NCI-H1092 (cell line): ENCODE measurements at places on chromosomes 2 and 18.

- no peak for DNase-seq
Observed at GRCh38 chr2:83565181-83565580, 893.9 kb downstream of the SUCLG1 start.

DNA sequence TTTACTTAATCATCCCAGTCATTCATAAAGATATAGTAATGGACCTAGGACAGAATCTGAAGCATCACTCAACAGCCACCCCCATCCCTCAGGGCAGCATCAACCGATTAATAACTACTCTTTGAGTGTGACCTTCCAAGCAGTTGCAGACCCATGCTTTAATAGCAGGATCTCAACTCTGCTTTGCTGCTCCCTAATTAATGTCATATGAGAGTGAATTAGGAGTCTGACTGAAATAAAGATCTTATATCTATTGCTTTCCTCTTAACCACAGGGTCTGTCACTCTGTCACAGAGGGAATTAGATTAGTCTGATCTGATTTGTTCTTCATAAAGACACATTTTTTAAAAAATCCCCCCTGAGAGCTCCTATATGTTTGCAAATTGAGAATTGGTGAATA is 46.1 kb upstream of the LRP1B start:
- no peak for DNase-seq

DNA sequence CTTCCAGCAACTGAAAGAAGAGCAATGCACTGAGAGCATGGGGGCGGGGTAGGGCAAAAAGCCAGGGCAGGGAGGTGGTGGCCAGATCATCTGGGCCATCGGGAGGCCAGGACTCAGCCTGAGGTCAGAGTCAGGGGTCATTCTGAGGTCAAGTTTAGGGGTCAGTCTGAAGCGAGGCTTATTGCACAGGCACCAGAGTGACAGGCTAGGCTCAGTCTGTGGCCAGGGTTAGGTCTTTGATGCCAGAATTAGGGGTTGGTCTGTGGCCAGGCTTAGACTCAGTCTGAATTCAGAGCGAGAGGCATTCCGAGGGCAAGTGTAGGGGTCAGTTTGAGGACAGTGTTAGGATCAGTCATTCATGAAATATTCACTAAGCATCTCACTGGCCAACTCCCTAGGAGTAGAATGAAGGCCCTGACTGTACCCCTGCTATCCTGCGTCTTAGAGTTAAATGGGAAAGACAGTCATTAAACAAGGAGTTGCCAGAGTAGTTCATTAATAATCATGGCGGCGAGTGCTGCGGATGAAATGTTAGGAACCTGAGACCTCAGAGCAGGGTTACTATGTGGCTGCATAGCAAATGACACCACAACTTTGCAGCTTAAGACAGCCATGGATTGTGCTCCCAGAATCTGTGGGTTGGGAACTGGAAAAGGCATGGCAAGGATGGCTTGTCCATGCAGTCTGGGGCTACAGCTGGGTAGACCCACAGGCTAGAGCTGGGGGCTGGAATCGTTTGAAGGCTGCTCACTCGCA is 198.7 kb downstream of the CYP26B1 start:
- DNase-seq, result no peak

GRCh38 chr2:161166538-161167409 is 6.5 kb downstream of the TANK start:
- no peak for DNase-seq

DNA sequence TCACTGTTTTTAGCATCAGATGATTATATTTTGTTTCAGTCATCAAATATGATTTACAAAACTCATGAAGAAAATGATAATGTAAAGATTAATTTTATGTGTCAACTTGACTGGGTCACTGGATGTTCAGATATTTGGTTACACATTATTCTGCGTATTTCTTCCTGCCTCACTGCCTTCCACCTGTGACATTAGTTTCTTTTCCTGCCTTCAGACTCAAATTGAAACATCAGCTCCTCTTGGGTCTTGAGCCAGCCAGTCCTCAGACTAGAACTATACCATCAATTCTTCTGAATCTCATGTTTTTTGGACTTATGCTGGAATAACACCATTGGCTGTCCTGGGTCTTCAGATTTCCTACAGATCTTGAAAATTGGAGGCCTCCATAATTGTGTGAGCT is 96.7 kb downstream of the ZNF385B start:
- DNase-seq, result no peak

- no peak for DNase-seq
Observed at GRCh38 chr18:49041435-49042245, 90.9 kb upstream of the SMAD7 start.

DNA sequence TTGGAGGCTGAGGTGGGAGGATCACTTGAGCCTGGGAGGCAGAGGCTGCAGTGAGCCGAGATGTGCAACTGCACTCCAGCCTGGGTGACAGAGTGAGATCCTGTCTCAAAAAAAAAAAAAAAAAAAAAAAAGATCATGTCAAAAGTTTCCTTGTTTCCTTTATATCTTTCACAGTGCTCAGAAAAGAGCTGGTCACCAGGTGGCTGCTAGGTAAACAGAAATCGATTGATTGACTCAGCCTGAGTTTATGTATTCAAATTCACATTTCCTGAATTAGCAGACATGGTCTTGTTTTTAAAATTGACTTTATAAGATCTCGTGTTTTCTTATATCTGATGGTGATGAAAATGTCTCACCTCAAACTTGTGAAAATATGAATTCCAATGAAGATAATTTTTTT is 261.8 kb upstream of the FANCL start:
- DNase-seq, result no peak

DNA sequence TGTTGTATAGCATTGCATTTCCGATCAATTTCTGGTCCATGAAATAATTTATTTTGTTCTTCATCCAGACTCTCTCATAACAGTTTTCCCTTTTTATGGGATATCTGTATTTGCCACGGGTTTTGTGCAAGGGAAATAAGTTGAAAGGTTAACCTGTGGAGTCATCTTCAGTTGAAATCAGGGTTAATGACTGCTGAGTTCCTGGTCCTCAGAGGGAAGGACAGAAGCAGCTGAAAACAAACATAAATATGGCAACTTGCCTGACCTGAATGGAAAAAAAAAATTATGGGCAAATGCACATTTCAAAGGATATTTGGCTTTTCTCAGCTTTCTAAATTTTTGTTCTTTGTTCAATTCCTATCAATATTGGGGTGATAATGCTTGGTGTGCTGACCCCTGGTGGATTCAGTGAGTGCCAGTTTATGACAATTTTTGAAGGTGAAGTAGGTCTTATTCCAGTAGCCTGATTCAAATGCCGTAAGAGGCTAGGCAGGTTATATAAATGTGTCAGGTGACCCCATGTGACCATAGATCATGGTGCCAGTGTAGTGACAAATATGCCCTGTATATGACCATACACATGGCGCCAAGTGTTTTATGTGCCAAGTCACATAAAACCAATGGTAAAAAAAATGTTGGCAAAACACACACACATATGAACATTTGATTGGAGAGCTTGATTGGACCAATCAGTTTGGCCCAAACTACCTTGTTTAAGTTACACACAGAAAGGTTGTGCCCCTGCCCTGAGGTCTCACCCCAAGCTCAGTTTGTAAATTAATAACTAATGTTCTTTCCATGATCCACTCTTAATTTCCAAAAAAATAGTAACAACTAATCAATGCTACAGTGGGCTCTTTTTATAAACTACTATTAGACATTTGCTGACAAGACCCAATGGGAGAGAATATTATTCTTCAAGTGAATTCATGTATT is 47.6 kb upstream of the FAM124B start:
- DNase-seq, result no peak

GRCh38 chr2:218992703-218993344 is 398 bp downstream of the CRYBA2 start:
- DNase-seq, result peak; percentile 35

GRCh38 chr2:40480596-40480995 is 28.7 kb upstream of the SLC8A1 start:
- no peak for DNase-seq

GRCh38 chr2:86417961-86418360 is 23.2 kb upstream of the KDM3A start:
- no peak for DNase-seq

DNA sequence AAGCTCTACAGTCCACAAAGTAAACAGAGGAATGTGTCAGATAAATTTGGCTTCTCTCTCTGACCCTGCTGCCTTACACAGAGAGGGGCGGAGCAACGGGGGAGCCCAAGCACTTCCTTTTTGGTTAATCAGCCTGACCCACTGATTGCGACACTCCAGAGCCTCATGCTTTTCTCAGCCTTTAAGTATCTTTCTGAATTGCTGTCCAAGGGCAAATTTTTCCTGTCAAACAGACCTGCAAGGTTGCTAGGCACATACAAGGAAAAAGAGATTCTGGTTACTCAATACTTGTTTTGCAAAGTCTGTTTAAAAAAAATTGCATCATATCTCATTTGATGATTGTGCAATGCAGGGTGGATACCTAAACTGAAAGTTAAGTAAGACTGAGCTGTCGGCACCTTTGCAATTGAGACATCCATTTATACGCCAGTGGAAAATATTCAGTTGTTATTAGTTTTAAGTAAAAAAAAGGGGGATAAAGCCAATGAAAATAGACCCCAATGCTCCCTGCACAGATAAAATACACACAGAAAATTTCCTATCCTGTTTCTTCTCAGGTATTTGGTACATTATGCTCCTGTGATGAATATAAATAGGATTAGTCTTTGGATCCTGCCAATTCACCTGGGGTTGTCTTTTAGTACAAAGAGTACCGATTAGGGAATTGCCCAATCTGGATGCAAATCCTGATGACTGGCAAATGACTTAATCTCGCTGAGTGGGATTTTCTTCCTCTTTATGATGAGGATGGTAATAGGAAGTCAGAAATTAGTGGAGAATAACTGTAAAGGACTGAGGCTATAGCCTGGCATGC is 260.2 kb upstream of the TRIB2 start:
- DNase-seq, result no peak

DNA sequence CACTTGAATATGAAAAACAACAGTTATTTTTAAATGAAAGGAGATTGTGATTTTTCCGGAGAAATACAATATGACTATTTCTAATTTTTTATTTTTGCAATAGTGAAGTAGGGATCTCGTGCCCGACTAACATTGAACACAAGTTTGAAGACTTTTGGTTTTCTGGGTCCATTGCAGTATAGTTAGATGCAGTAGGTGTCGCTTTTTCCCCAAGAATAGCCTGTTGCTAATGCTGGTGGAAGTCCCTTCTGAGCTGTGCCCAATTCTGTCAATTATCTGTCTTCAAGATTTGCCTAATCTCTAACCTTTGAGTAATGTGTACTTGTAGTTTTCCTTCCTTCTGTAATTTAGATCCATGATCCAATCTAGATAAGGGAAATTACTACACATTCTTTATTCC is 36.5 kb downstream of the SEMA4F start:
- peak; percentile 27 for DNase-seq

GRCh38 chr2:220072669-220073220 is 445.3 kb downstream of the SLC4A3 start:
- DNase-seq, result no peak

DNA sequence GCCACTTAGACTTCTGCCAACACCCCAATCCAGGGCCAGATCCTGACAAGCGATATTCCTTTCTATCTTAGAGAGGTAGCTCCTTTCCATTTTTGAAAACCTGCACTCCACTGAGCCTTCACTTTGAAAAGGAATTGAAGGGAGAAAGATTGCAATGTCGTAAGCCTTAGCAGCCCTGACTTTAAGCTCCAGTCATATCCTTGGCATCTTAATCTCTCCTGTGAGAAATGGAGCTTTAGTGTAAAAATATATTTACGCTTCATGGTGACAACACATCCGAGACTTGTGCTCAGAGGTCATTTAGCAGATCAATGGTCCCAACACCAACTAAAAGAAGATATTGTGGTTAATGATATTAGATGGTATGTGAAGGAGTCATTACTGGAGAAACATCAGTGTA is 235.8 kb upstream of the MEX3C start:
- DNase-seq, result no peak

GRCh38 chr2:154142480-154142879 is 270.8 kb downstream of the GALNT13 start:
- DNase-seq, result no peak

GRCh38 chr2:224038830-224039079 is 331 bp downstream of the SERPINE2 start:
- no peak for DNase-seq

DNA sequence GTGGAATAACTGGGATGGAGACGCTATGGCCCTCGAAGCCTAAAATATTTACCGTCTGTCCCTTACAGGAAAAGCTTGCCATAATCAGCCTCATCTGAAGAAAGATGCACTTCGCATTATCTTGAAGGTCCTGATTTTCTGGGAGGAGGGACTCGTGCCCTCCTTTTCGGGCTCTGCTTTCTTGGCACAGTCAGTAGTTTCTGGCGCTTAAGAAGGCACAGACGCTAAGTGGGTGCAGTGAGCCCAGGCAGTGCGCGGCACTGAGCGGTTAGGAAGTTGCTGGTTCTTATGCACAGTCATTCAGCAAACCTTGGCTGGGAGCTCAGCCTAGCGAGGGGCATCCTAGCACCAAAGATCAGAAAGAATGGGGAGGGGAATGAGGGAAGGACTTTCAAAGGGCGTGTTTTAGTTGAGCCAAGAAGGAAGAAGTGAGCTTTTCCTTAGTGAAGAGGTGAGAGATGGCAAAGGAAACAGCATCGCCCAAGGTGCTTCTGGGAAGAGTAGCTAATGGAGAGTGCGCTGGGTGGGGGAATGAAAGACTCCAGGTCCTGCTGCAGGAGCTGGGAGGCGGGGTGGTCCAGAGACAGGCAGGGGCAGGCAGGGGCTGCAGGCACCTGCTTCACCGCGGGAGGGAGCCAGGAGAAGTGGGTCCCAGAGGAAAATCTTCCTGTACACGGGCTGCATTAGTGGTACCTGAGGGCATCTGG is 64.1 kb downstream of the ZCCHC2 start:
- no peak for DNase-seq

DNA sequence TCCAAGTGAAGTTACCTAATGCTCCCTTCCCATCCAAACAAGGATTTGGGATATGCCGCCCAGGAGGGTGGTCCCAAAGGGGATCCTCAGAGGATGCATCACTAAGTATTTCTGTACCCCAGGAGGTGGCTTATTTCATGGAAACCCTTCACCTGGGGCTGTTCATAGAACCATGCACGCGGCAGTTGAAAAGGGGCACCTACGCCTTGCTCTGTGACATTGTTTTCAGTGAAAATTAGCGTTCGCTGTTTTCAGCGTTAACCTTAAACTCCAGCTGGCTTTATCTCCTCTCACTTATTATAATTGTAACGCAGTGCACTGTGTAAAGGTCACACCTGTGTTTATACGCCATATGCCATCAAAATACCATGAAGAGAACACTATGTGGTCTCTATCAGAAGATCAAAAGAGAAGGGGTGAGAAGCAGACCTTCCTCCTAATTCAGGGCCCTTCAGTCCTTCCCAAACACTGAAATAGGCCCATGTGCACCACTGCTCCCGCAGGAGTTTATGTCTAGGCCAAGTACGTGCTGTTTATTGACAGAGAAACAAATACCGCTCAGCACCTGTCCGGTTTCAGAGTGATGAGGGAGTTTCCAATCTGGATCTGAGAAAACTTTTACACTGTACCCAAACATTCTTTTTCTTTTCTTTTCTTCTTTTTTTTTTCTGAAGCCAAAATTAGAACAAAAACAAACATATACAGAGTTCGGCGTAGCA is 162.1 kb downstream of the BCL2 start:
- no peak for DNase-seq

GRCh38 chr2:226636586-226636985 is 163.0 kb downstream of the IRS1 start:
- DNase-seq, result no peak

- no peak for DNase-seq
Observed at GRCh38 chr18:4441098-4441497, 14.0 kb downstream of the DLGAP1 start.

- no peak for DNase-seq
Observed at GRCh38 chr2:230589025-230589424, 123.6 kb upstream of the CAB39 start.
